ENCODE measurements at places on chromosomes 3 and 15.

- DNase-seq = no peak
Observed at GRCh38 chr3:175617247-175617646, 758.1 kb downstream of the NAALADL2 start.

DNA sequence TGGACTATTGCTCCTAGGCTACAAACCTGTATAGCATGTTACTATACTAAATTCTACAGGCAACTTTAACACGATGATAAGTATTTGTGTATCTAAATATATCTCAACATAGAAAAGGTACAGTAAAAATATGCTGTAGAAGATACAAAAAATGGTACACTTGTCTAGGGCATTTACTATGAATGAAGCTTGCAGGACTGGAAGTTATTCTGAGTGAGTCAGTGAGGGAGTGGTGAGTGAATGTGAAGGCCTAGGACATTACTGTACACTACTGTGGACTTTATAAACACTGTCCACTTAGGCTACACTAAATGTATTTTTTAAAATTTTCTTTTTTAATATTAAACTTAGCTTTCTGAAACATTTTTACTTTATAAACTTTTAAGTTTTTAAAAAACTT lies 140.5 kb upstream of the SGO1 start:
- DNase-seq = no peak

DNA sequence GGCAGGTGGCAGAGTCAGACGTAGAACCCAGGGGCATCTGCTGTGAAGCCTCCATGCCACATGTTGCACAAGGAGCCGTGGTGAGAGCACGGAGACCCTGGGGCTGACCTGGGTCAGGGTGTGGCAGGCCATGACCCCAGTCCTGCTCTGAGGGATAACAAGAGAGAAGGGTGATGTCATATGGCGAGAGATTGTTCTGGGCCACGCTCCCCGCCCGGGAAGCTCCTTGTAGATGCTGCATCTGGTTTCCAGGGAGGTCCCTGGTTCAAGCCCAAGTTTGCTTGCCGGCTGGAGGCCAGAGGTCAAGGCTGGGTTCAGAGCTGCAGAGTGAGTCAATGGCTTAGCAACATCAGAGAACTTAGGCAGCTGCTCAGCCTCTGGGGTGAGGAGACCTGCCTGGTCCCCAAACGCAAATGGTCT lies 17.3 kb downstream of the FGD5 start:
- DNase-seq = no peak

GRCh38 chr3:38583688-38584087 lies 65.8 kb downstream of the SCN5A start:
- DNase-seq = no peak

GRCh38 chr3:5149306-5149880 lies 27.3 kb downstream of the ARL8B start:
- no peak for DNase-seq

DNA sequence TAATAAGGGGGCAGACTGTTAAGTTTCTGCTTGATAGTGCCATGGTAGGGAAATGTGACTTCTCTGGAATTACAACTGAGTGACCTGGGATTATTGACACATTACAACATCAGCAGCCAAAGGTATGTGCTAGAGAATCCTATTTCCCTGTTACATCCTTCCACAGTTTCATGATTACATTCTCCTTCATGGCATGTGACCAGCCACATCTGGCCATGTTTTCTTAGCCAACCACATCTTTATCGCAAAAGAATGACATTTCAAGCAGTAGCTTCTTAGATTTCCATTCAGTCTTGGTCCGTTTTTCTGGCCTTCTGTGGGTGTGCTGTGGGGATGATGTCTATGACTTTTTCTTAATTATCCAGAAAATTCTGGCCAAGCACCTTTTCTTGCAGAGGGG lies 45.4 kb upstream of the CTDSPL start:
- DNase-seq = no peak

- DNase-seq = no peak
Observed at GRCh38 chr3:135807879-135808278, 157.6 kb upstream of the PPP2R3A start.

GRCh38 chr3:10219737-10220136 lies 28.5 kb upstream of the TATDN2 start:
- no peak for DNase-seq

- peak; percentile 79 for DNase-seq
Observed at GRCh38 chr3:46495901-46496456, 1.8 kb upstream of the RTP3 start.

- DNase-seq = no peak
Observed at GRCh38 chr3:97975466-97975865, 3.2 kb upstream of the RIOX2 start.

DNA sequence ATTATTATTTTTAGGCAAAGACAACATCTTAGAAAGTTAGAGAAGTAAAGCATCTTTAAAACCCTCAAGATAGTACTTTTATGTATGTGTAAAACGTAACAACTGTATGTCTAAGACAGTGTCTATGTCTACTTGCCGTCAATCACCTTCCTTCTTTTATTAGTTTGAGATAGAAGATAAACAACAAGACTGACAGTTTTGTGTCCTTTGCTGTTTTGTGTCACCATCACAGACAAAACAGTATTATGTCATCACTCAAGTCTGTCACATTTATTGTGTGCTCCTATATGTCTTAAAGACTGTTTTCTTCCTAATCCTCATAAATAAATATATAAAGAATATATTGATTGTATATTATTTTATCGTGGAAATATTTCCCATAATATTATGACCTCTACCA lies 908.3 kb downstream of the CADM2 start:
- DNase-seq = no peak

- DNase-seq = no peak
Observed at GRCh38 chr3:62329971-62330370, 43.4 kb downstream of the FEZF2 start.

- no peak for DNase-seq
Observed at GRCh38 chr3:173983343-173983742, 585.8 kb downstream of the NLGN1 start.

- no peak for DNase-seq
Observed at GRCh38 chr3:55242921-55243320, 244.2 kb downstream of the WNT5A start.
